ENCODE measurements at places on chromosomes 6 and 20.

DNA sequence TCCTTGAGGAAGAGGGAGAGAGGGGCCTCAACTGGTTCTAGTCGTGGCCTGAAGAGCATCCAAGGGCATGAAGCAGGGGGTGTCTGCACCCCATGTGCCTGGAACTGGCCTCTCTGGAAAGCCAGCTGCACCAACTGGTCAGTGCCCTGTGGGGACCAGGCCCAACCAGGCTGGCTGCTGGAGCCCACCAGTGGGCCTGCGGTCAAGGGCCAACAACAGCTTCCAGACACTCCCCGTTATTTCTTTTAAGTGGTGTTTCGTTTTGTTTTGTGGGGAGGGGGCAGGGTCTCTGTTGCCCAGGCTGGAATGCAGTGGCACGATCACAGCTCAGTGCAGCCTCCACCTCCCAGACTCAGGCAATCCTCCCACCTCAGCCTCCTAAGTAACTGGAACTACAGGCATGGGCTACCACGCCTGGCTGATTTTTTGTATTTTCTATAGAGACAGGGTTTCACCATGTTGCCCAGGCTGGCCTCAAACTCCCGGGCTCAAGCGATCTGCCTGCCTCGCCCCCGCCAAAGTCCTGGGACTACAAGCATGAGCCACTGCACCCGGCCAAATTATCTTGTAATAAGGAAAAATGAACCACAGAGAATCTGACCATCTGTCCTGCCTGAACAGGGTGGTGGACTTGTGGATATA lies 11.9 kb upstream of the C20orf144 start:
- DNase-seq = no peak

DNA sequence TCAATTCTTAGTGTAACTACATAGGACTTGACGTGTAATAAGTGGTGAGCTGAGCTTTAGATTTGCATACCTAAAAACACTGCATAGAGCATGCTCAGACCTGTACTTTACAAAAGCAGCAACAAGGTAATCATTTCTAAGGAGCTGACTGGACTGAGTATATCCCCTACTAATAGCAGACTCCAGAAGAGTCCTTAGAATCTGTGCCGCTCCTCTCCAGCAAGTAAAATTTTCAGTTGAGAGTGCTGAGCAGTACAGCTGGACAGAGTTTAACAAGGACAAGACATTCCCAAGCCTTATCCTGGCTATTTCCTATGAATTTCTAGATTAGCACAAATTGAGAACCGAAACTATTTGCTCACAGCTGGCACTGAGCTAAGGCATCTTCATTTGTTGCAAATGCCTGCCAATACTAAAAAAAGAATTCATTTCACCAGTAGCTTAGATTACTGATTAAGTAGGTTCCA lies 26.1 kb upstream of the KLHL31 start:
- DNase-seq = peak; percentile 19

- DNase-seq = no peak
These were observed 75.1 kb downstream of the MYO6 start for GRCh38 chr6:75824160-75824559.

DNA sequence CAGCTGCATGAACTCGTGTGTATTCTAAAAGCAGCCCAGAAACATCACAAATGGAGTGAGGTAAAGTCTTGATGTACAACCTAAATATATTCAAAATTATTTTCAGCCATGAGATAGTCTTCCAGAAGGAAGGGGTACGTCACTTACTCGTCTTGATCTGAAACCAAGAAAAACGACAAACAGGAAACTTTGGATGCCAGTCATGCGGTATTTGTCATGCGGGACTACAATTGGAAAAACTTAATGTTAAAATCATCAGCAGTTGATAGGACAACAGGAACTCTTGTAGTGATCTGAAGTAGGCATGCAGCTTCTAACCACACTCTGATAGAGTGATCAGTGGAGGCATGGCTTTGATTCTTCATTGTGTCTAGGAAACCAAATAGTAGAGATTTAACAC lies 29.7 kb downstream of the FAM217A start:
- DNase-seq = no peak

GRCh38 chr6:28468056-28468455 lies 24.8 kb upstream of the ZSCAN23 start:
- DNase-seq = no peak

DNA sequence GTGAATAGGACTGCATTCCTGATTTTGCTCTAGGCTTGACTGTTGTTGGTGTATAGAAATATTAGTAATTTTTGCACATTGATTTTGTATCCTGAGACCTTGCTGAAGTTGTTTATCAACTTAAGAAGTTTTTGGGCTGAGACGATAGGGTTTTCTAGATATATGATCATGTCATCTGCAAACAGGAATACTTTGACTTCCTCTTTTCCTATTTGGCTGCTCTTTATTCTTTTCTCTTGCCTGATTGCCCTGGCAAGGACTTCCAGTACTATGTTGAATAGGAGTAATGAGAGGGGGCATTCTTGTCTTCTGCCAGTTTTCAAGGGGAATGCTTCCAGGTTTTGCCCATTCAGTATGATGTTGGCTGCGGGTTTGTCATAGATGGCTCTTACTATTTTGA lies 13.4 kb downstream of the HLA-DOB start:
- DNase-seq = no peak

GRCh38 chr20:41408156-41408794 lies 41.7 kb upstream of the EMILIN3 start:
- DNase-seq = no peak

DNA sequence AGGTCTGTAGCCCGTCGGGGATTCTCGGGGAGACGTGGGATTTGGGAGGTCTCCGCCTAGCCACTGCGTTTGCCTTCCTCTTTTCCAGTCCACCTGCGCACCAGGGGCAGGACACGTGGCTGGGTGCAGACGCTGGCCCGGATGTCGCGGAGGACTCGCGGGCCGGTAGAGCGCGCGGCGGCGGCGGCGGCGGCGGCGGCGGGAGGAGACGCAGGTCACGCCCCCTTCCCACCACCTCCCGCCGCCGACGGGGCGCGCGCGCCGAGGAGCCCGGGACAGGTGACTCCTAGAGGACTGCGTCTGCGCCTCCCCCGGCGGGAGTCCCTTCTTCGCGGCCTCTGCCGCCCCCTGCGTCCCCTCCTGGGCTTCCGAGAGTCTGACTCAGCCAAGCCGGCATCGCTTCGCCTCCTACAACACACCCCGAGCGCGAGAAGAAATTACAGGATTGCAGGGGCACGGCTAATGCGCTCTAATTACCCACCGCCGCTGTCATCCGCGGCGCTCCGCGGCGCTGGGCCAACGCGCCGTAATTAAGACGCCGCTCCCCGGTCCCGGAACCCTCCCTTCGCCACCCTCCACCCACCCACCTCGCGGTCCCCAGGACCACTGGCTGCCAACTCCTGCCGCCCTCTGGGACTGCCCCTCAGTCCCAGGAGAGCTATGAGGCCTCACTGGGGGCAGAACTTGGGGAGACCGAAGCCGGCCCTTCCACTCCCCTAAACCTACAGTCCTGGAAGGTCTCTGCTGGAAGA lies 124.5 kb downstream of the MRPL14 start:
- no peak for DNase-seq

DNA sequence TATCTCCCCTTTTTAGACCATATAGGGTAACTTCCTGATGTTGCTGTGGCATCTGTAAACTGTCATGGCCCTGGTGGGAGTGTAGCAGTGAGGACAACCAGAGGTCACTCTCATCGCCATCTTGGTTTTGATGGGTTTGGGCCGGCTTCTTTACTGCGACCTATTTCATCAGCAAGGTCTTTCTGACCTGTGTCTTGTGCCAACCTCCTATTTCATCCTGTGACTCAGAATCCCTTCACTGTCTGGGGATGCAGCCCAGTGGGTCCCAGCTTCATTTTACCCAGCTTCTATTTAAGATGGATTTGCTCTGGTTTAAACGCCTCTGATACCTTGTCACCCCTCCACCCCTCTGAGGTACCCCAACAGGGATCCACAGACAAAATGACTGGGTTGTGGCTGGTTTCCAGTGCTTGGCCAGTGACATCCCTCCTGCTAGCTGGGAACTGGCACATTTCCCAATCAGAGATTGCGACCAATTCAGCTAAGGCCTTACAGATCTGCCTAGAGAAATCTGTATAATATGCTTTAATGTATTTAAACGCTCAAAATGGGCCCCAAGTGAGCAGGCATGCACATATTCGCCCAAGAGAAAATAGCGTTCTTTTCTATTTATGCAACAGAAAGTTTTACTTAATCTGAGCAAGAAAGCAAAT lies 315.6 kb upstream of the QKI start:
- DNase-seq = no peak

DNA sequence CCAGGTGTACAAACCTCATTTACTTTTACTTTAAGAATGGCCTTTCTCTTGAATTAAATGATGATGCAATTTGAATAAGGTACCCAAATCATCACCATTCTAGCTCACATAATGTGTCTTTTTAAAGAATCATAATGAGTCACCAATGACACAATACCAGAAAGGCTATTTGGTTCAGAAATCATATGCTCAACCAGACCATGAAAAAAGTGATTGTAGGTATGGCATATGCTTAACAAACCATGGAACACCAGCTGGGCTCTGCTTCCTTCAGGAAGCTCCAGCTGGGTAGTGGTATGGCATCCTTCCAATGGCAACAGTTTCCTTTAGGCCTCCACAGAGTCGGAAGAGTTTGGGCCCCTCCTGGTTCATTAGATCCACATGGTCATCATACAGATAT lies 128.2 kb downstream of the FRK start:
- no peak for DNase-seq

GRCh38 chr6:21402368-21402767 lies 191.2 kb upstream of the SOX4 start:
- no peak for DNase-seq

- DNase-seq = no peak
These were observed 35.9 kb upstream of the LTV1 start for GRCh38 chr6:143807103-143807772.

- DNase-seq = no peak
These were observed 149.3 kb downstream of the UTRN start for GRCh38 chr6:144434308-144434990.

GRCh38 chr6:138001750-138002349 lies 105.4 kb downstream of the PERP start:
- DNase-seq = peak; percentile 63

DNA sequence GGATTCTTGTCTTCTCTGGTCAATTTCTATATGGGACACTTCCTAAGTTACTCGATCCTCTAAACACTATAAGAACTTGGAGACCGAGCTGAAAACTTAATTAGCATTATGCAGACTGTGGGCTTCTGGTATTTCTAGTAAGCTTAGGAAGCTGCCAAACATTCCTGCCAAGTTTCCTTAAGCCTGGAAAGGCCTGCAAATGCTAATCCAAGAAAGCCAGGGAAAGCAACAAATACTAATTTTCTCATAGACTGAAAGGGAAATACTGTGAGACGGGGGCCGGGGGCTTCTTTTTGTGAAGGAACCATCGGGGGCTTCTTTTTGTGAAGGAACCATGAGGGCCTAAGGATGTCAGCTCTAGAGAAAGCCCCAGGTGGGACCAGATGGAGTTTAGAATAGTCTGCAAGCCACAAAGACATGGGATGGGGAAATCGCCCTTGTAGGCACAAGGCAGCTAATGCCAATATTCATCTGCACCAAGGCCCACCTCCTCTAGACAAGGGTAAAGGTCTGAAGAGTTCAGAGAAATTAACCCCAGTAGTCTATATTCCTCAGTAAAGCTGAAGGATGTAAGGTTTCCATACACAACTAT lies 332.4 kb upstream of the PRDM1 start:
- DNase-seq = no peak

GRCh38 chr6:117393045-117393444 lies 32.7 kb downstream of the ROS1 start:
- no peak for DNase-seq

GRCh38 chr6:142395266-142395665 lies 93.5 kb downstream of the ADGRG6 start:
- DNase-seq = no peak

GRCh38 chr6:73129653-73130443 lies 95.4 kb downstream of the KHDC1L start:
- peak; percentile 78 for DNase-seq

- DNase-seq = no peak
These were observed at the start of gene SRMS for GRCh38 chr20:63547725-63548480. Gene SRMS, minus strand, starts transcription at chr20:63547749. Its CDS starts 286 bp downstream, at chr20:63547463.

DNA sequence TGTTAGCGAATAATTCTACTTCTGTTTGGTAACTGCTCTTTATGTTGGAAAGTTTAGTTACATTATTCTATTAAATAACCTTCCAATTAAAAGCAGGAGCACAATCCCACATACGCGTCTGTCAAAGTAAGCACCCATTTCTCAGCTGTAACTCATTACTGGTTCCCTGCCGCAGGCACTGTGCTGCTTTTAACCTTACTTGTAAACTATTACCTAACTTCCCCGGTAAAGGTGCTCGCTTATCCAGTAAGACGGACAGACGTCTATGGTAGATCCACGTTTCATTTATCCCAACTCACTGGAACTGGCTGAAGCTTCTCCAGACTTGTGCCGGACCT lies 529 bp upstream of the ENPP4 start:
- DNase-seq = no peak

- DNase-seq = no peak
These were observed 1.3 kb downstream of the TSPYL1 start for GRCh38 chr6:116278481-116278829.
